ENCODE measurements at places on chromosomes 13 and 19.

DNA sequence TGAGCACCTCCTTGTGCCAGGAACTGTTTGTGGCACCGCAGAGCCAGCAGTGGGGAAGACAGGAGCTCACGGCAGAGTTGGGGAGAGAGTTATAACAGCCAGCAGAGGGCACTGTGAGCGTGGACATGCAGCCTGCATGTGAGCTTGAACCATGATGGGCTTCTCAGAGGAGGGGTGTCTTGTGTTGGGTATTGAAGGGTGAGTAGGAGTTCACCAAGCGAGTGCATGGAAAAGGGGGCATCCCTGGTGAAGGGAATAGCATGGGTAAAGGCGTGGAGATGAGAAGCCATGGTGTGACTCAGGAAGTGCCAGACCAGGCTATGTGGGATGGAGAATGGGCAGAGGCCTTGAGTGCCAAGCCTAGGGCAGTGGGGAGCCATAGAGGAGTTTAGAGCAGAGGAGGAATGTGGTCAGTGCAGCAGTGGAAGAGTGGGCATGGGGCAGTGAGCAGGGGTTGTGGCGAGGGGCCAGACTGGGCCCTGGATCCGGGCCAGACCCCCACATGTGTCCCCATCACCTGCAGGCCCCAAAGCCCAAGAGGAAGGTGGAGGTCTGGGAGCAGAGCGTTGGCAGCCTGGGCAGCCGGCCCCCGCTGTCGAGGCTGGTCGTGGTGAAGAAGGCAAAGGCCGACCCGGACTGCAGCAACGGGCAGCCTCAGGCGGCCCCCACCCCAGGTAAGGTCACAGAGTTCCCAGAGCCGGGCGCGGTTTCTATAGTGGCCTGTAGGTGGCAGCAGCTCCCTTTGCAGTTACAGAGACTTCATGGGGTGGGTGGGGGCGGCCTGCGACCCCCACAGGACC lies 11.8 kb upstream of the SHD start:
- DNase-seq = no peak

GRCh38 chr13:21355304-21355703 lies 103.8 kb downstream of the ZDHHC20 start:
- no peak for DNase-seq

DNA sequence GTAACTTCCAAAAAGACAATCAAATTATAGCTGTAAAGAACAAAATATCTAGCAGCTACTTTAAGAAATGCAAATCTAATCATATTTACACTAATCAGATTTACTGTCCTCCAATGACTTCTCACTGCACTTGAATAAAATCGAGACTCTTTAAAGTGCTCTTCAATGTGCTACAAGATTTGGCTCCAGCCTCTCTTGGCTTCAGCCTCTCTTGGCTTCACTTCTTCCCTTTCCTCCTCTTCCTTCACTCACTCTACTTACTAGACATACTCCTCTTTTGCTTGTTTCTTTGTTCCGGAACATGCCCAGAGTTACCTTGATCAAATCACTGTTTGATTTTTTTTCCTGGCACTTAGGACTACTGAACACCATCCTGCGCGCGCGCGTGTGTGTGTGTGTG lies 495.4 kb downstream of the LMO7 start:
- no peak for DNase-seq

- no peak for DNase-seq
These were observed 48.3 kb upstream of the INTS6 start for GRCh38 chr13:51501096-51501495.

DNA sequence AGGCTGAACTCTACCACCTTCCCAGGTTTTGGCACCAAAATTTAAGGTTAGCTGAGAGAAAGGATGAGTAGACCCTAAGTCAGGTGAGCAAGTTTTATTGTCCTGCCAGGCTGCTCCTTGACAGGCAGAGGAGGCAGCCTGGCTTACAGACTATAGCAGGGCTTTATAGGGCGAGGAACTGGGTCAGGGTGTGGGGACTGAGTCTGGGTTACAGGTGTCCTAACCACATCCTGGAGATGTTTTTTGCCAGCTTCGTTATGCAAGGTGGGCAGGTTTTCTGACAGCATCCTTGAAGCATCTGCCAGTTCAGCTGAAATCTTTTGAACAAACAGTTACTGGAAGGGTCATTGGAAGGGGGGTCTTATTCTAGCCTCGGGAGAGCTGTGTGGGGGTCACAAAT lies 905.7 kb upstream of the SLITRK5 start:
- no peak for DNase-seq

Data from left renal pelvis (tissue), 4 donors.